ENCODE measurements at places on chromosomes 3 and 15.

GRCh38 chr3:43176666-43177065 lies 70.8 kb upstream of the POMGNT2 start:
- DNase-seq, result no peak

DNA sequence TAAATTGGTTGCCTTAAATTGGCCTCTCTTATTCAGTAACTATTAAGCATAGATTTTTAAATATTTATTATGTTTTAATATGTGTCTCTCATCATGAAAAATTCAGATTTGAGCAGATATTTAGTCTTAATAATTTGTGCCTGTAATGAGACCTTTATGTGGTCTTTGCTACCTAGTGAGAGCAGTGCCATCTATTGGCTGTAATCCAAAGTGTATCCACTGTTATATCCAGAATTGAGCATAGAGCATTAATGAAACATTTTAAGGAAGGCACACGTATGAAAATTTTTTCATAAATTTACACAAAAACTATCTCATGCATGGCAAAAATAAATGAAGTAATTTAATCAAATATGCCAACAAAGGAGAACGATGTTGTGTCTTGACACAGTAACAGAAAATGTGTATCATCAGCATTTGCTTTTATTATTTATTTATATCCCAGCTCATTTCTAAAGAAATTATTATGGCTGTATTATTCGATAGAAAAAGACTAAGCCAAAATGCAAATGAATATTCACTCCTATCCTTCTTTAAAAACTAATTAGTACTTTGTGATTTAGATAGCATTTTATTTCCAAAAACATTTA lies 203.5 kb downstream of the RSRC1 start:
- no peak for DNase-seq

DNA sequence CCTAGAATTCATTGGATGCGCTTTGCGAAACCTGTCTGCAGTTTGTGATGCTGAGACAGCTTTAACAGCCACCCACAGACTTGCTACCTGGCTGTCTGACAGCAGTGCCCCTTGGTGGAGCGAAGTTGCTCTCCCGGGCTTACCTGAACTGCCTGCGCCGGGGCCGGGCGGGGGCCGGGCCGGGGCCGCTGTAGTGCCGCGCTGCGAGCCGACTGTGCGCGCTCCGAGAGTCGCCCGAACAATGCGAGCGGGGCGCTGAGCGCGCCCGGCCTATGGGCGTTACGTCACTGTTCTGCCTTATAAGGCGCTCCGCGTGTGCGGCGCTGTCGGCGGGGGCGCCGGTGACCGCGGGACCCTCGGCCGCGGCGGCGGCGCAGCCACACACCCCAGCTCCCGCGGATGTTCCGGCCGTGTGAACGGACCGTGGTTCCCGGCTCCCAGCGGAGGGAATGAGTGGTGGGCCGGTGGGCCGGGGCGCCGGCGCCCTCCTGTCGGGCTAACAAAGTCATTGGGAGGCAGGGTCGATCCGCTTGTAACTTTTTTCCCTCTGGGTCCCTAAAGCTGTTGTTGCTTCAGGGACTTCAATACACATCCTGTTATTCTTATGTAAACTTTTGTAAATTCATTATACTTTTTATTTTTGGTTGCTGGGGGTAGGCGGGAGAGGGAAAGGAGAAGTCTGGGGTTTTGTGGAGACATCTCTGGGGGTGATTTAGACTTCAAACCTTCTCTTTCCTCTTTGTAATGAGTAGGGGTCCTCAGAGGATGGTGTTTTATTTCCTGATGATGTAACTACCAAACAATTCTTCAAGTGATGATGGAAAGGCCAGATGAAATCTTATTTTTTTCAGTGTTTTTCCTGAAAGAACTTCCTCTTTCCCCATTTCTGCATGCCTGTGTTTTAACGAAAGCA lies 58.5 kb downstream of the CMSS1 start:
- no peak for DNase-seq

- no peak for DNase-seq
These were observed 71.4 kb downstream of the SCN5A start for GRCh38 chr3:38578081-38578475.

DNA sequence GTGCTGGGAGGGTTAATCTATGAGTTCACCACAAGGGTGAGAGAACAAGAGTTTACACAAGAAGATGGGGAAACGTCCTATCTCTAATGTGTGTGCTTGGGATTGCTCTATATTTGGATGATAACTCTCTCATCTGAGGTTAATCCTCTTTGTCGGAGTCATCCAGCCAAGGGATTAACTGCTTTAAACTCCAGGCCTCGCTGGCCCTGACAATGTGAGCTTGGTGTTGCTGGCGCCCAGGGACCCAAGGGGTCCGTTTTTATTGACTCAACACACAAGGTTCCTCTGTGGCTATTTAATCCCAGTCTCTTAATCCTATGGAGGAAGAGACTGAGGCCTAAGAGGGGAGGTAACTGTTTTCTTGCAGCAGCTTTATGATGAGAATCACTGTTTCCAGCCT lies 14.2 kb downstream of the SV2B start:
- DNase-seq, result no peak

GRCh38 chr15:60358935-60359682 lies 38.7 kb downstream of the ANXA2 start:
- DNase-seq, result no peak

DNA sequence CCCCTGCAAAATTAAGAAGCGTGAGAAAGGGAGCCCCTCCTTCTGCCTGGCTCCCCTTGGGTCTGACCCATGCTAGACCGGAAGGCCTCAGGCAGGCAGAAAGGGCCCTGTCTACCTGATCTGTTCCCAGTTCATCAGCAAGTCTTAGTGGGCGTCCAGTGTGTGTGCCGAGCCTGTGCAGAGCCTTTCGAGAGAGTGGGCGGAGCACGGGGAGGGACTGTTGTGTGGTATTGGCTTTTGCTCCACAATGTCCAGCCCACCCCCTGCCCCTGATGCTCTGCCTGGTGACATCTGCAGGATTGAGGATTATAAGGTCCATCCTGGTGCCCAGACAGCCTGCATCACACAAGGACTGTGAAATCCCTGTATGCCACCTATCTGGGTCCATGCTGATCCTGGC lies 82.9 kb downstream of the CHDH start:
- no peak for DNase-seq

- DNase-seq, result no peak
These were observed 16.0 kb upstream of the KLF15 start for GRCh38 chr3:126373146-126373613.

DNA sequence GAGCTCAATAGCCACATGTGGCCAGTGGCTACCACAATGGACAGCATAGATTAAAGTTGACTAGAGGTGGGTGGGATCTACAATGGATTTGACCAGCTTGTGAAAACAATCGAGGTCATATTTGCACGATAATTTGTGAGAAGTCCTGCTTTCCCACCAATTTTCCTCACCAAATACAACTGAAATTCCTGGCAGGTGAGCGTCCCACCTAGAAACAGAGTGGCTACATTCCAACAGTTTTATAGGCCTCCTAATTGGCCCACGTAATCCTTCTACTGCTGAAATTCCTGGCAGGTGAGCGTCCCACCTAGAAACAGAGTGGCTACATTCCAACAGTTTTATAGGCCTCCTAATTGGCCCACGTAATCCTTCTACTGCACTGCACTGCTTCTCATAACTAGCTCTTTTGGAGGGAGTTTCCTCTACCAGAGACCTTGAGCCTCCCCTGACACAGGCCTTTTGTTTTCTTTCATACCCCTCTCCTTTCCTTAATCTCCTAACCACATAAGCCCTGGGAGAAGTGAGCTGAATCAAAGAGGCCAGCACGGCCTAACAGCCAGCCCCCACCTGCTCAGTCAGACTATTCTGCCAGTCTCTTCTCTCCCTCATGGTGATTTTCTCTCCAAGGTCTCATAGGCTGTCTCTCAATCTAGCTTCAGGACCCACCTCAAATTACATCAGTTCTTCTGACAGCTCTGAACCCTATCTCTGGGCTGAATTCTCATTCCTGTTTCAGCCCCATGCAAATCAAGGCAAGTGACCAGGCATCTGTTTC lies 80.2 kb downstream of the BFSP2 start:
- no peak for DNase-seq

- no peak for DNase-seq
These were observed 86.1 kb downstream of the LIPC start for GRCh38 chr15:58517682-58518525.

GRCh38 chr3:13193320-13194284 lies 120.4 kb upstream of the IQSEC1 start:
- no peak for DNase-seq

DNA sequence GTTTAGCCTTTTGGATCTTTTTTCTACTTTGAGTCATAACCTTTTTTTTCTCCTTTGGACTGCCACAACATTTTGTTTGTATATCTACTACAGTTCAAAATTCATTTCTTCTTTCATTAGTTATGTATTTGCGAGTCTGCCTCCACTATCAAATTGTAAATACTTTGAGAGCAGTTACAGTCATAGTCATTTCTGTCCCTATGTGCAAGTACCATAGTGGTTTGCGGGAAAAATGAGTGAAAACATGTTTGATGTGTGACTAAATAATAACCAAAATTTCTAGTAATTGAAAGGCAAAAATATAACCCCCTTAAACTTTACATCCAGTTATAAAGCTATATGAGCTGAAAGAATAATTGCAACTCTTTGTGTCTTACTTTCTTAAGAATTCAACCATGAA lies 45.8 kb upstream of the CCDC50 start:
- no peak for DNase-seq

GRCh38 chr15:77022646-77023575 lies 28.0 kb downstream of the PSTPIP1 start:
- no peak for DNase-seq

- no peak for DNase-seq
These were observed 15.0 kb downstream of the SNAP23 start for GRCh38 chr15:42510258-42511006.

- no peak for DNase-seq
These were observed 74.8 kb upstream of the POMGNT2 start for GRCh38 chr3:43180694-43181093.

- no peak for DNase-seq
These were observed 5.7 kb downstream of the APH1B start for GRCh38 chr15:63283126-63283525.

- DNase-seq, result no peak
These were observed 67.4 kb downstream of the SNRPN start for GRCh38 chr15:25022233-25022632.

DNA sequence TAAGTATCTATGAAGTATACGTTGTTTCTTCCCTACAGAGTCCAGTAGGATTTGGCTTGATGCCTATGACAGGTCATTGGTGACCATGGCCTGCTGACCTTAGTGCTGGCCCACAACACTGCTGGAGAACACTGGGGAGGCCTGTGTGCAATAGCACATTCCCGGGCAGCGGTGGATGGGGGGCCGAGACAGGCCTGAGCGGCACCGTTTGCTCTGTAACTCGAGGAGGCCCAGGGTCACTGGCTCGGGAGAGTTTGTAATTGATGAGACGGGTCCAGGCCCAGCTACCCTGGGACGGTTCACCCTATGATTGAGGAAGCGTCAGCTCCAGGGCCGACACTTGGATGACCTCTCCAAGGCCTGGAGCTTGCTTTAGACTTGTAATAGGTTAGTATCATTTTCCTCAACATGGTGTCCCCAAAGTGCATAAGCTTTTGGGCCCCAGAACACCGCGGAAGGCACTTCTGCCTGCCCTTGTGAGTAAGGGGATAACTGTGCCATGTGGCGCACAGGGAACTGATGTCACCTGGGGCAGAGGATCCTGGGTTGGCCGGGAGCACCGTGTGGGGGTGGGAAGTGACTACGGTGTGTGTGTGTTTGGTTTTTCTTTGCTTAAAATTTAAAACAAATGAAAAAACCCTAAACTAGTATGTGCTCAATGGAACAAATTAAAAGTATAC lies 12.0 kb downstream of the TRPM1 start:
- no peak for DNase-seq

- DNase-seq, result no peak
These were observed 56.2 kb upstream of the TOPAZ1 start for GRCh38 chr3:44185396-44185915.

DNA sequence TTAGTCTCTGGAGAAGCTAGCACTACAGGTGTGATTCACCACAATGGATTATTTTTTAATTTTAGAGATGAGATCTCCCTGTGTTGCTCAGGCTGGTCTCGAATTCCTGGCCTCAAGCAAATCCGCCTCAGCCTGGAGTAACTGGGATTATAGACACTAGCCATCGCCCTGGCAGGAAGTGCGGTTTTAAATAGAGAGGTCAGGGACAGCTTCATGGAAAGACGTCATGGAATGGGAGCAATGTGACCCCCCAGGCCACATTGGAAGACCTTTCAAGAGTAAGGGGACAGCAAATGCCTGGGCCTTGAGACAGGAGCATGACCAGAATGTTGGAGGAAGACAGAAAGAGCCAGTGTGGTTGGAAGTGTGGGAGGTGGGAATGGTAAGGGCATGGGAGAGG lies 2.2 kb upstream of the ISG20 start:
- DNase-seq, result no peak

GRCh38 chr15:60026555-60026954 lies 22.4 kb downstream of the FOXB1 start:
- DNase-seq, result no peak

DNA sequence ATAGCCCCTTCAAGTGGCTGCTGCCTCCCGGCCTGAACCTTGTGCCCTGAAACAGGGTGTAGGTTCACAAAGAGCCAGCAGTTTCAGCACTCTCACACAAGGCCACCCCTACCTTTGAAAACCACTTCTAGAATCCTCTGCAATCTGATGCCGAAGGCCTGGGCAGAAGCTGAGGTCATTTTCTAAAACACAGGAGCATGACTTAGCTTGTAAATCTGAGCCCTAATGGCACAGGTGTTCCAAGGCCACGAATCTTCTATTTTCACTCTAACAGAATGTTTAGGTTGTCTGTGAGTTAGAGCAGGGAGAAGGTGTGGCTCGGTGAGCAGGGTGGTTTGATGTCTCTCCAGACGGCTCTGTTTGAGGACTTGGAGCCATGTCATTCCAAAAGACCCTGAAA lies 62.3 kb downstream of the SYNM start:
- no peak for DNase-seq

DNA sequence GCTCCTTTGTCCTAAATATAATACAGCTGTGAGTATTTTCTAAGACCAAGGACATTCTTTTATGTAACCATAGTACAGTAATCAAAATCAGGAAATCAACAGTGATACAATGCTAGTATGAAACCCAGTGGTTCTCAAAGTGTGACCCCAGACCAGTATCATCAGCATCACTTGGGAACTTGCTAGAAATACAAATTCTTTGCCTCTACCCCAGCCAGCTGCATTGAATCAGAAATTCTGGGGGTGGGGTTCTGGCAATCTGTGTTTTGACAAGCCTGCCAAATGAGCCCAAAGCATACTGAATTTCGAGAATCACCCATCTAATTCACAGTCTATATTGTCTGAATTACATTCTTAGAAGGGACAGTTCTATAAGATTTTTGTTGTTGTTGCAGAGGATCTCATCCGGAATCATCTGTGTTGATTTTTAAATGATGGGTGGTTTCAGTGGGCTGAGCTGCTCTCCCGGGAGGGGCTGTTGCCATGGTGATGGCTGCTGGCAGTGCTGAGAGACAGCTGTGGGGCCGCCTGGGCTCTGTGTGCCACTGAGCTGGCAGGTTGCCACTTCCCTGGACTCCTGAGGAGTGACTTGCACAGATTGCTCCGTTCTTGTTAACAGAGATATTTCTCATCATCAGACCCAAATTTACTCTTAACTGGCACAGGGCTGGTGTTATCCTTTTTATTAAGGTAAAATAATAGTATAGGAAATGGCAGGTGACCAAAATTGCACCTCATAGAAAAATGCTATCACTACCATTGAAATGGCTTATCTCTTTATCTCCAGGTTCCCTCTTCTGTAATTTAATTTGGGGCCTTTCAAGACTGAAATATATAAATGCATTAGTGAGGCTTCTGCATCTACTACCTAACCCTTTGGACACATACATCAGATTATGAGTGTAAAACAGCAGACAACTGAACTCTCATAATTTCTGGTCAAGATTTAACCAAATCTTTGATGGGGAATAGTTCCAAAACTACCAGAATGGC lies 56.5 kb downstream of the NEK11 start:
- DNase-seq, result no peak

- no peak for DNase-seq
These were observed 171.4 kb downstream of the CNTN3 start for GRCh38 chr3:74443102-74443501.
